Activated gamma-delta T cell treated with anti-CD3 and anti-CD28 coated beads, Interleukin-2, amount 50 U/mL, for 16 hours (primary cell): ENCODE measurements at places on chromosomes 5 and 9.

DNA sequence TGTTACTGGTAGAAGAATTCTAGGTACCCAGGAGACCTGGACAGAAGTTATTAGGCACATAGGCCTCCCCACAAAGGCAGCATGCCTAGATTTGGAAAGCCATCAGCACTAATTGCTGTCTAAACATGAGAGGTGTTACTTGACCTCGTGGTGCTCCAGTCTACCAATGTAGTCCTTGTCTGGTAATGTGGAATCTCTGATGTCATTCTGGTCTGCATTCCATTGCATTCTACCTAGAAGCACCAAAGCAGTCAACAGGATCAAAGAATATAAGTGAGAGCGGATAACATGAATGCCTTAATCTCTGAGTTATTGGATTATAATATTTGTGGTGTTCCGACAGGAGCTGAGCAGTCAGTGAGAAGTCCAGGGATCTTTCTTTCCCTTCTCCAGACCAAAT, 175.2 kb downstream of the PSAT1 start:
- DNase-seq = no peak

- no peak for DNase-seq
Observed at GRCh38 chr9:21455320-21455719, 15.1 kb downstream of the IFNA1 start.

DNA sequence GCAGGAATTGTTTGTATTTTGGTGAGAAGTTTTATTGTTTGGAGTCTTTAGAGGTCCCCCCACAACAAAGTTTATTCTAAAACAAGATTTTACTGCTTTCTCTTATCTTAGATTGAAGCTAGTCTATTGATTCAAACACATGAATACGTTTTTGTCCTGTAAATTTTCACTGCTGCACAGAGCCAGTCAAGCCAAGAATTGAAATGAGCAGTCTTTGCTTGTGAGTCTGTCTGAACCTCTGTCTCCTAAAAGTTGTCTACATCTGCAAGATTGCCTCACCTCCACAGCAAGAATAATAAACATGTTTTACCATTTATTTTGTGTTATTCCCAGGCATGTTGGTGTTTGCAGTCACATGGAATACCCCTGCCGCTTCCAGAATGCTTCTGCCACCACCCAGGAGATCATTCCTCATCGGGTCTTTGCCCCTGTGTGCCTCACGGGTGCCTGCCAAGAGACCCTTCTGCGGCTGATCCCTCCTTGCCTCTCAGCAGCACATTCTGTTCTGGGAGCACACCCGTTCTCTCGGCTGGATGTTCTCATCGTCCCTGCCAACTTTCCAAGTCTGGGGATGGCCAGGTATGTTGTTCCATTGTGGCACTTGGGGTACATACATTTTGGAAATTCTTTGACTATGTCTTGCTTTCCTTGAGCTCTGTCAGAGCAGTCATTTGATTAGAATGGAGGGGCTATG, 74.1 kb downstream of the AOPEP start:
- no peak for DNase-seq

DNA sequence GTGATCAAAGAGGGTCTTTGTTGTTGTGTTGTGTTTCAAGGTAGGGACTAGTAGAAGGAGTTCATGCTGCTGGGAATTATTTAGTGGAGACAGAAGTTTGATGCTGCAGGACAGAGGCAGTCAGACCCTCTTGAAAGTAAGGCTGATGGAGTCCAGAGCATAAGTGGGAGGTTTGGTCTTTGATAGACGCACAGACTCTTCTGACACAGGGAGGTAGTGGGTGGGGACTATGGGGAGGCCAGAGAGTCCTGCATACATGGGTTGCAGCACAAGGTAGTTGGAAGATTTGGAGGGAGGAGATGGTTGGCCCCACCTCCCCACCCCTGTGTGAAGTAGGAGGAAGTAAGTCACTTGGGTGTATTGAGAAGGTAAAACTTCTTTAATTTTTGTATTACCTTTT, 2.4 kb upstream of the CCDC112 start:
- DNase-seq = no peak

DNA sequence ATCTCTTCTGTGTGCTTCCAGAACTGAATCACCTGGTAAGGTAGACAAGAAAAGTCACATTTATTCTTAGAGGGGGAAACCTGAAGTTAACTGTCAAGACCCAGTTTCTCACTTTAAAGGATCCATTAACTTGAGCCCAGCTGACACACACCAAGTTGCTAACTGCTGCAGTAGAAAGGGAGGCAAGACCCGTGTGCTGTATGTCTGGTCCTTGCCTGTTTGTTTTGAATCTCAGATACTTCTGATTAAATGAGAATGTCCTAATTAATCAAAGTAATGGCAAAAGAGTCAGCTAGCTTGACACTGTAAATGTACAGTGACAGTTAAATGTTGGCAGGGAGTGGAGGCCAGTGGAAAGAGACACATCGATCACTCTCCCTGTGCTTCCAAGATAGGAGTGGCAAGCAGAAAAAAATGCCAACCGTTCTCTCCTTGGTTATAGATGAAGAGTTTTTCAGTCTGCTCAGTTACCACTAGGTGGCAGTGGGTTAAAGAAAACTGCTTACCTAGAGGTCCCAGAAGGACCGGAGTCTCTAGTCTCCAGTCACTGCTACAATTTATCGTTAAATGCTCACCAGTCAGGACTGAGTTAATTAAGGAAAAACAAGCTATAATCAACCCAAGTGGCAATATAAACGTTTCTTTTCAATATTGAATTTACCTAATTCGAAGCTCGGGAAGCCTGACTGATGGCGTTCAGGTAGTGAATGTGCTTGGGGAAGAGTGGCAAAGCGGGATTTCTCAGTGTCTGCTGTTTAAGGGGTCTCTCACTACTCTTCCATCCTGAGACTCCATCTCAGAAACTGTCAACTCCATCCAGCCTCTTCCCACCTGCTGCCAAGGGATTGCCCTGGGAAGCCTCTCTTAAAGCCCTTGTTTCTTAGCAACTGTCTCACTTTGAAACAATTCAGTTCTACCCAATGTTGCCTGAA, 18.4 kb downstream of the LSM11 start:
- DNase-seq = no peak

- DNase-seq = no peak
Observed at GRCh38 chr5:127944125-127944524, 139.4 kb upstream of the SLC12A2 start.

DNA sequence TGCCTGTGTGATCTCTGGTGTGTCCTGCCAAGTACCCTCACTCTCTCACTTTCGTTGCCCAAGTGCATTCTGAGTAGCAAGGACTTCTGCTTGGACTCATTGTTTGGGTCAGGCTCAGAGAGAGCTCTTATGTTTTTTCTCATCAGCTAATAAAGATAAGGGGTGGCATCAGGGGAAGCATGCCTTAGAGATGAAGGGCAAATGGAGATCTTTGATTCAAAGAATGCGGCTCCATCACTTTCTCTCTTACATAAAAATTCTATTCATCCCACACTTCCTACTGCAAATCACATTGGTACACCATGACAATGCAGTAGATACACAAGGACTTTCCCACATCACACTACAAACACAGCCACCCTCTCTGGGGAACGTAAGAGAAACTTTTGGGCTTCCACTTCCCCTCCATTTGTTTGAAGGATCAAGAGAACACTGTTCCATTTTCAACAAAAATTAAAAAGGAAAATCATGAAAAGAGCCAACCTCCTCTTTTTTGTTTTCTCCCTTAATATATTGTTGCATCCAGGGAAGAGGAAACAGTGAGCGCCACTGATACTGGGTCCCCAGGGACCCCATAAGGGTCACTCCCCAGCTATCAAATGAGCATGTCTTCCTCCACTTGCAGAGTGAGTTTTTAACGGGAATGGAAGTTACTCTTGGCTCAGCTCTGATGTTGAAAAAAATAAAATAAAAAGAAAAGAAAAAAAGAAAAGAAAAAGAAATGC, 73.0 kb downstream of the ZNF366 start:
- DNase-seq = no peak

DNA sequence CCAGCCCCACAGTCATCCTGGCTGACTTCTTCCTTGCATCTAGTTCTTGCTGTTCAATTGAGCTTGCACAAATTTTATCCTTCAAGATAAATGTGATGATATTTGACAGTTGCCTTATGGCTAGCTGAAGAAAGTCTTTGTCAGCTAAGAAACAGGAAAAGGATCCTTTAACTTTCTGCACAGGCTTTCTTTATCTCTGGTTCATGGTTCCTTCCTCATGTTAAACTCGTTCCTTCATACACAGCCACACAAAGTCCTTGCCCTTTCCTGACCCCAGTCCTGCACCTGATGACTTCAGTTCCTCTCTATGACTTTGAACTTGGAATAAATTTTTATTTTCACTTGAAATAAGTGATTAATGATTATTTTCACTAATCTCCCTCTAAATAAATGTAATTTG, 132.5 kb upstream of the PRSS3 start:
- DNase-seq = no peak

GRCh38 chr5:116355819-116356601, 218.6 kb downstream of the SEMA6A start:
- DNase-seq = no peak
